Activated T-cell treated with anti-CD3 and anti-CD28 coated beads for 48 hours (primary cell): ENCODE measurements at places on chromosomes 5 and 9.
A peak's percentile ranks its signal among the peaks of the same experiment; 100 is the strongest.

DNA sequence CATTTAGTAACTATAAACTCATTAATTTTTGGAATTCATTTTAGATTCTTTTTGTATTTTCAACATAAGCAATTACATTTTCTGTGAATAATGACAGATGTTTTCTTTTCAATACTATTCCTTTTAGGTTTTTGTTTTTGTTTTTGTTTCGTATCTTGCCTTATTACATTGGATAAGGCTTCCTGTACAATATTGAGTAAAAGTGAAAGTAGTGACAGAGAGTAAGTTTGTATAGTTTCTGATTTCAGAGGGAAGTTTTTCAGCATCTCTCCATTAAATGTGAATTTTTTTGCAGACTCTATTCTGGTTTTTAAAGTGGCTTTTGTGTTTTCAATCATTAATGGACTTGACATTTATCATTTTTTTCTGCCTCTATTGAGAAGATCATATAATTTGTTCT lies 12.8 kb upstream of the CAMK4 start:
- DNase-seq, result no peak

- no peak for DNase-seq
Observed at GRCh38 chr9:14485366-14485765, 171.4 kb upstream of the NFIB start.

- no peak for DNase-seq
Observed at GRCh38 chr5:157309796-157310195, 43.9 kb downstream of the CYFIP2 start.

GRCh38 chr5:7897014-7897600 lies 28.2 kb downstream of the MTRR start:
- DNase-seq, result peak; percentile 14

DNA sequence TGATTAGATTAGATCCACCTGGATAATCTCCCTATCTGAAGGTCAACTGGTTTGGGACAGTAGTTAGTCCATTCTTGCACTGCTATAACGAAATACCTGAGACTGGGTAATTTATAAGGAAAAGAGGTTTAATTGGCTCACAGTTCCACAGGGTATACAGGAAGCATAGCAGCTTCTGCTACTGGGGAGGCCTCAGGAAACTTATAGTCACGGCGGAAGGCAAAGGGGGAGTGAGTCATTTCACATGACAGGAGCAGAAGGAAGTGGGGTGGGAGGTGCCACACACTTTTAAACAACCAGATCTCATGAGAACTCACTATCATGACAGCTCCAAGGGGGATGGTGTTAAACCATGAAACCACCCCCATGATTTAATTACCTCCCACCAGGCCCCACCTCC lies 9.9 kb downstream of the C9orf40 start:
- DNase-seq, result no peak

GRCh38 chr5:123752552-123753179 lies 240.7 kb downstream of the CSNK1G3 start:
- no peak for DNase-seq

DNA sequence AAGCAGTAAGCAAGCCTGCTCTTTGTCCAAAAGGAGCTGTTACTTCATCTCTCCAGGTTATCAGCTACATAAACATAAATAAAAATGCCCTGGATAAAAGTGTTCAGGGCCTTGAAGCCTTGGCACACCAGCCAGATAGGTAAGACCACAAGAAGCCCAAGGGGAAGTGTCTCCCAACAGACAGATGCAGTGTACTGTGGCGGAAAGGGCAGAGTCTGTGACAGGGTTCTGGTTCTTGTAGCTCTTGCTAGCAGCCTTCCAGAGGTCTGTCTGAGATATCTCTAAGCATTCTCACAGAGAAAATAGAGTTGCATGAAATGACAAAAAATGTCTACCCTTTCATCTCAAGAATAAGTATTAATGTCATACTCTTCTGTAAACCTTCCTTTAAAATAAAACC lies 30.1 kb downstream of the ISOC1 start:
- DNase-seq, result no peak

DNA sequence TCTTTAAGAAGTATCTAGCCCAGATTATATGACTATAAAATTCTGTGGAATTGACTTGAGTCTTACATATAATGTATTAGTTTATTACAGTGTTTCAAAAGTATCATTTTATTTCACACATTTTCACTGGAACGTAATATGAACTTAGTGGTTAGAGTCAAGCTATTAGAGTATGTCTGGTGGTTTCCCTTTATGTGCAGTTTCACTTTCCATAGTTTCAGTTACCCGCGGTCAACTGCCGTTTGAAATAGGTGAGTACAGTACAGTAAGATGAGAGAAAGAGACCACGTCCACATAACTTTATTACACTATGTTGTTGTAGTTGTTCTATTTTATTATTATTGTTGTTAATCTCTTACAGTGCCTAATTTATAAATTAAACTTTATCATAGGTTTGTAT lies 50.5 kb downstream of the COMMD10 start:
- DNase-seq, result no peak

- no peak for DNase-seq
Observed at GRCh38 chr9:105223544-105224140, 20.8 kb upstream of the SLC44A1 start.

GRCh38 chr9:78985084-78985738 lies 586.6 kb upstream of the TLE4 start:
- DNase-seq, result no peak

DNA sequence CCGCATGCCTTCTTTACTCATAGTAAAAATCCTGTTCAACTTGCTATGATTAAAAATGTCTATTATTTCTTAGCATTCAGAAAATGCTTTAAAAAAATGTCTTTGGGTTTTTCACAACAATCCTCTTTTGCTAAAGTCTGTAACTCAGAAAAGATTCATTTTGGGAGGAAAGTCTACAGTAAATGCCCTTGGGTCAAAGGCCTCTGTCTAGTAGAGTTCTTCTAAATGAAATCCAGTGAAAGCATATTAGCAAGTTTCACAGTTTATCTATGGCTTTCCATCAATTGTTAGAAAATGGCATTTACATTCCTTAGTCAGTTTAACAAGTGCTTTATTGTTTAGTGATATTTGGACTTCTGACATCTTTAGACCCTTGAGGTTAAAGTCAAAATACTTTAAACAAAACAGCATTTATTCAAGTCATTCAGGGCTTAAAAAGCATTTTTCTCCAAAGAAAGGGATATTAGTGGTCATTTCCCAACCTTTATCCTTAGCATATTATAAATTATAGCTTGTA lies 137.1 kb upstream of the TARS1 start:
- DNase-seq, result no peak

DNA sequence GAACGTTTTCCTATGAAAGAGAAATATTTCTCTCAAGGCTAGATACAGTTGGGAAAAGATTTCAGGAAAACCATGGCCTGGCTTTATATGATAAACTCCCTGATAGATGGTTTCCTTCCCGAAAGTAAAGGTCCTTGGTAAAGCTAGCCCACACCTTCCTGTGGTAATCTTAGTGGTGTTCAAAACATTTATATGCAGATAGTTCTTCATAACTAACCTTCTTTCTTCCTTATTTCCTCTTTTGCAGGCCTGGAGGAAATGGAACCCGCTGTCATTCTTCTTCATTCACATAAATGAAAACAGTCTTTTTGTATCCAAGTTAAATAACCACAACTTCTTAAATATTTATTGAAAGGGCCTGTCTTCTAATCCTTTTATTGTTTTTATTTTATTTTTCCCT lies 474.0 kb upstream of the ACTBL2 start:
- DNase-seq, result no peak

DNA sequence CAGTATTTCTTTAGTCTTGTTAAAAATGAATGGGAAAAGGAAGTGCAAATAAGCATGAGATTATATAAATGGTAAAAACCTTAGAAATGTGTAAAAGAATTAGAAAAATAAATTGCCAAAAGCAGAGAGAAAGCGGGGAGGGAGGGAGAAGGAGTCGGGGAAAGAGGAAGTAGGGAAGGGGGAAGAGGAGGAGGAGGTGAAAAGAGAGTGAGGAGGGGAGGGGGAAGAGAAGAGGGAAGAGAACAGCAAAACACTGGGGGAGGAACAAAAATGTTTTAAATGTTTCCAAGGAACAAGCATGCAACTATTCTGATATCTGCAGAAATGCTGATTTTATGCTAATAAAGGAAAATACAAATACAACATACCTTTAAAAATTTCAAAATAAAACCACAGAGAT lies 317.5 kb downstream of the PIK3R1 start:
- no peak for DNase-seq

GRCh38 chr5:63081402-63081801 lies 502.8 kb downstream of the LRRC70 start:
- DNase-seq, result no peak

GRCh38 chr9:37618817-37619216 lies 26.4 kb upstream of the TOMM5 start:
- no peak for DNase-seq

- DNase-seq, result no peak
Observed at GRCh38 chr5:1652873-1653697, 129.3 kb upstream of the LPCAT1 start.

- DNase-seq, result no peak
Observed at GRCh38 chr9:16029796-16030363, 477.0 kb downstream of the CCDC171 start.

DNA sequence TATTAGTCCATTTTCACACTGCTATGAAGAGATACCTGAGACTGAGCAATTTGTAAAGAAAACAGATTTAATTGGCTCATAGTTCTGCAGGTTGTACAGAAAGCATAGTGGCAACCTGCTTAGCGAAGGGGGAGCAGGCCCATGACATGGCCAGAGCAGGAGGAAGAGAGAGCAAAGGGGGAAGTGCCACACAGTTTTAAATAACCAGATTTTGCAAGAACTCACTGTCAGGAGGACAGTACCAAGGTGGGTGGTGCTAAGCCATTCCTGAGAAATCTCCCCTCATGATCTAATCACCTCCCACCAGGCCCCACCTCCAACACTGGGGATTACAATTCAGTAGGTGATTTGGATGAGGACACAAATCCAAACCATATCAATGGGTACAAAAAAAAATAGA lies 16.8 kb upstream of the PCSK5 start:
- no peak for DNase-seq

DNA sequence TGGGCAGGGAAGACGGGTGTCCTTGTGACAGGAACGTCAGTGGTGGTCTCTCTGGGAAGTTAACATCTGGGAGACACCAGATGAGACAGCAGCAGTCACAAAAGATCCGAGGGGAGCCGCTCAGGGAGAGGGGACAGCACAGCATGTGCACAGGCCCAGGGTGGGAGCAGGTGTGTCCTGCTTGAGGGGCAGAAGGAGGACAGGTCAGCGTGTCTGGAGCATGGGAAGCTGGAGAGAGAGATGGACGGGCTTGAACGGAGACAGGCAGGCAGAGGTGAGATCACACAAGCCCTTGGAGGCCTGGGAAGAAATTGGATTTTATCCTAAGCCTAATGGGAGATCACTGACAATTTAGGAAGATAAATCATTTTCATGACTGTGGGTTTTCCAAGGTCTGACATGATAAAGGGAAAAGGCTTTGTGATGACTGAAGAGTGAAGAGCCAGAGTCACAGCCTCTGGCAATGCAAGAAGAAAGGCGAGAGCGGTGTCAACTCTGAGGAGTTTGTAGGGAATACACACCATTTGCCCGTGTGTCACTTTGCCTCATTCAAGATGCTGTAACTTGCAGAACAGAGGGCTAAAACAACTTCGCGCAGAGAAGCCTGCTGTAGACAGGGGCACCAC lies 88.3 kb downstream of the FSTL4 start:
- no peak for DNase-seq

GRCh38 chr5:52725065-52725746 lies 62.5 kb upstream of the ITGA1 start:
- DNase-seq, result no peak

DNA sequence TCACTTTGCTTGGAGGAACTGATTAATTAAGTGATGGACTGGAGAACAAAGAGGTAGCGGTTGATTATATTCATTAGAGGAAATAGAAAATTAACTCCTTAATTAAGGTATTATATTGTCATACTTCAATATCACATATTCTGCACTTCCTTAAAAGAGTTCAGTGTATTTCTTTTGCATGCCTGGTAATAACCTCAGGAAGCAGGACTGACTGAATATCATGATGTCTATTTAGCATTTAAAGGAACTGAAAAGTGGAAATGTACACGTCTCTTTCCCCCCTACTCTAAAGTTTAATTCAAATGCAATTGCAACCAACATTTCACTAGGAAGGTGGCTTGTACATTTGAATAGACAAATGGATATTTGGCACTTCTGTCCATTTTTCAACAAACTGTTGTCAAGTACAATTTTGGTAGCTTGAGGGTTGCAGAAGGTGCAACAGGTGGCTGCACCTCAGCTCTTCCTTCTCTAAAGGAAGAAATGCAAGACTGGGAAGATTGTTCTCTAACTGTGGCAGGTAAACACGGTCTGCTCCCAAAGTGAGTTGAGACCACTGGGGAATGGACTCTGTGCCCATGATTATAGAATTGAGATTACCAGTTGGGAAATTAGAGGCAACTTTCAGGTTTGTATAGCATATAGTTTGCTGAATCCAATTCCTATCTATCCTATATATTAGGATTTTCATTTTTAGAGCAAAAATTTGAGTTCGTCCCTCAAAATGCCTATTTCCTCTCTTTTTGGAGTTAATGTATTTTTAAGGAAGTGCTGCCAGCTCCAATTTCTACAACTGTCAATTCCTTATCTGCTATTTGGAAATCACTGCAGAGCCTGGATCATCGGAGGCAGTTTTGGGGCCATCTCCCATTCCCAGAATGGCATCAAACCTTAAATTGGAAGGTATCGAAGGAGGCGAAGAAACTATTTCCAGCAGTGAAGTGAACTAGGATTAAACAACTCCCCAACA lies 98.9 kb upstream of the TAF11L2 start:
- DNase-seq, result no peak

DNA sequence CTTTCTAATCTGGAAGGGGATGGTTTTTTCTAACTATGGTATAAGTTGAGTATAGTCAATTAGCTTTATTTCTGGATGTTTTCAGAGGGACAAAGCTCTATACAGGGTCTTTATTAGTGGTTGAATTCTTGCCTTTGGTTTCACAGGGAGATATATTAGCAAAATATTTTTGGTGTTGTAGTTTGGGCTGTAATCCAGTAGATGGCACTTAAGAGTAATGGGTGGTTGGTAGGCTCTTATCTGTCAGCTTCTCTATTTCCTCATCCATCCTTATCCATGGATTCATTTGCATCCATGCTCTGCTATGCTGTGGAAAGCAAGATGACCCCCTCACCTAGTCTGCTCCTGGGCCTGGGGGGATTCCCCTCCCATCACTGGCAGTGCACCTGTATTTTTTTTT lies 363.6 kb upstream of the CYLC2 start:
- DNase-seq, result no peak

GRCh38 chr9:20898885-20899554 lies 132.4 kb downstream of the HACD4 start:
- DNase-seq, result no peak

DNA sequence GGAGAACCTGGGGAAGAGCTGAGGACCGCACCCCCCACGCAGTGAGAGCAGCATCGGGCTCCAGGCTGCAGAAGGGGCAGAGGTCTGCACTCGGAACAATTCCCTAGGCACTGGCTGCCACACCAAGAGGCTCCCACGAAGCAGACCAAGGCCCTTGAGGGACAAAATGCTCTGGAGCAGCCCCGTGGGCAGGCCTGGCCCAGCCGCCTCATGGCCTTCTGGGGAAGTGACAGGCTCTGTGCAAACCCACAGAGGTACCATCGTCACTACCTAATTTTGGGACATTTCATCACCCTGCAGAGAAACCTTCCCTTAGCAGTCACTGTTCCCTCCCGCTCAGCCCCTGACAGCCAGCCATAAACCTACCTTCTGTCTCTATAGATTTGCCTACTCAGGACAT lies 15.9 kb downstream of the FBXW5 start:
- DNase-seq, result no peak

GRCh38 chr9:121284733-121285451 lies 16.9 kb downstream of the GSN start:
- no peak for DNase-seq

- no peak for DNase-seq
Observed at GRCh38 chr5:154097031-154097430, 58.3 kb downstream of the MFAP3 start.

GRCh38 chr5:67065237-67065636 lies 131.4 kb downstream of the CD180 start:
- peak; percentile 20 for DNase-seq
